ENCODE measurements at places on chromosomes 6 and 20. TPM values are rescaled to one million over a fixed set of nuclear protein-coding genes. Genes with fewer than 3 reads are reported as not detected.

DNA sequence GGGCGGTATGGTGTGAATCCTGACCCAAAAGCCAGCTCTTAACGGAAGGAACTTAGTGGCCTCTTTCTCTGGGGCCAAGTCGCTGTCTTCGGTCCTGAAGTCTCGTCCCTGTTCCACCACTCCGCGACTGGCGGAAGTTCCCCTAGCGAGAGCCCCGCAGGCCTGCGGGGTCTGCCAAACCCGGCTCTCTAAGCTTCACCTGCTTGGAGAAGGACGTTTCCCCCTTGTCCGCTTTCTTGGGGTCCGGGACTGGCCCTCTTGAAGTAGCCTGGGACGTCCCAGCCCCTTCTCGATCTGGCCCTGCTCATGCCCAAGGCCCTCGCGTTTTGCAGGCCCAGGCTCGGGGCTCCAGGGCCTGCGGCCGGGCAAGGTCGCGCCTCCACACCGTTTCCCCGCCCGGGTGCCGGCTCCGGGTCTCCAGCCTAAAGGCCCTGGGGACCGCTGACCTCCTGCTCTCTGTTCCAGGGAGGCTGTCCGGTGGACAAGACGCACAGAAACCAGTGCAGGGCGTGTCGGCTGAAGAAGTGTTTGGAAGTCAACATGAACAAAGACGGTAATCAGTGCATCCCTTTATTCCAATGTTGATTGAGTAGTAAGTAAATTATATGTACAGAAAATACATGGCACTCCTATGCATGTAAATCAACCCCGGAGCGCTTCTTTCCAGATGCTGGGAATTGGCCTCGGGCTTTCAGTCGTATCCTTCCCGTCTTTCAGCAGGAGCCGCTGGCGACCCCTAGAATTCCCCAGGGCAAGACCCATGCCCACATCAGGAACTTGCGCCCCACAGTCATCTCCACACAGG lies 8.8 kb downstream of the NR2E1 start:
- DNase-seq = no peak

DNA sequence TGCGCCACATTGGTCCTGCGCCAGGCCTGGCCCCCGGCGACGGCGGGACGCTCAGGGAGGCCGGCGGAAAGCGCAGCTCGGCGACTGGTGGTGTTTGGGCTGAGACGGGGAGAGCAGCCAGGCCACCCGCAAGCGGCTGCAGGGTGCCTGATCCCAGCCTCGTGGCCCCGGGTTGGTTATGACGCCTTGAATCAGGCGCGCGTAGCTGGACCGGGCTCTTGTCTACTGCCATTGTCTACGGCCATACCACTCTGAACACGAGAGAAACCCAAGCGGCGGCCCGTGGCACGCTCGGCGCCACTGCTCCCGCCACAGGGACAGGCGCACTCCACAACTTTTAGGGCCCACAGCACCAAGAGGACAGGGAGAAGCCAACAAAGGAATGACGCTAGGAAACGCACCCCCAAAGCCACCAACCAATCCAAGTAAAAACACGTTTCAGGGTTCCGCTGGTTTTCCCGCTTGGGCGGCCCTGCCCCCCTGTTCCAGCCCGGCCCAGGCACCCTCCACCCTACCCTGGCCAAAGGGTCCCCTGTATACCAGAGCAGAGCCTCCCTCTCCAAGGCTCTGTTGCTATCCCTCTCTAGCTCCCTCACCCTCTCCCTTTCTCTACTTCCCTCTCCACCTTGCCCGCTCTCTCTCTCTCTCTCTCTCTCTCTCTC lies 1849.3 kb upstream of the DEFB115 start:
- no peak for DNase-seq

GRCh38 chr6:30678964-30679726 lies 6.3 kb upstream of the DHX16 start:
- no peak for DNase-seq

The GNAS-AS1 gene
- 0.48 TPM for total RNA-seq

The STMN3 gene
- total RNA-seq = 8.4 TPM
